T-cell (primary cell): ENCODE measurements at places on chromosomes 3 and 15. TPM values are rescaled to one million over a fixed set of nuclear protein-coding genes. Genes with fewer than 3 reads are reported as not detected.

Gene CFAP100
- not detected for total RNA-seq

Gene CYP11A1
- total RNA-seq: 0.79 TPM

Gene MESD
- total RNA-seq: 17.7 TPM

Gene ZNF660
- 0.23 TPM for total RNA-seq

Gene GOLGA6L4
- 4.2 TPM for total RNA-seq

Gene XXYLT1
- total RNA-seq: 6.6 TPM

Gene SRGAP3
- 2.8 TPM for total RNA-seq

Gene CCR8
- 2.8 TPM for total RNA-seq

Gene KLHL18
- 29.0 TPM for total RNA-seq

Gene RARB
- total RNA-seq: not detected

Gene C3orf33
- 2.8 TPM for total RNA-seq

Gene TMC3
- not detected for total RNA-seq

Gene SPSB4
- total RNA-seq: not detected

Gene PIERCE2
- not detected for total RNA-seq

Gene ZNF80
- 1.4 TPM for total RNA-seq

Gene TMEM158
- total RNA-seq: 0.26 TPM

Gene CYP1A2
- total RNA-seq: not detected

Gene GABRR3
- total RNA-seq: not detected

Gene FAIM
- total RNA-seq: 2.9 TPM

Gene SPESP1
- total RNA-seq: not detected

Gene CHRFAM7A
- 1.1 TPM for total RNA-seq

Gene AMOTL2
- total RNA-seq: 0.20 TPM

Gene SLC51B
- total RNA-seq: not detected

Gene SLC24A5
- not detected for total RNA-seq

Gene CATSPER2
- 7.2 TPM for total RNA-seq

Gene ANAPC13
- total RNA-seq: 26.3 TPM

Gene HIGD2B
- total RNA-seq: 0.45 TPM

Gene NTRK3
- total RNA-seq: not detected

Gene NOX5
- not detected for total RNA-seq

Gene GOLGA8M
- 2.2 TPM for total RNA-seq

Gene CELSR3
- 7.4 TPM for total RNA-seq

Gene ST3GAL6
- total RNA-seq: not detected

Gene KLHL40
- total RNA-seq: not detected

Gene ITIH4
- total RNA-seq: 38.8 TPM

Gene CLSTN2
- total RNA-seq: 0.12 TPM

Gene CCR4
- total RNA-seq: 74.8 TPM

Gene NEO1
- total RNA-seq: 11.7 TPM

Gene RAMAC
- total RNA-seq: 18.9 TPM

Gene STIMATE
- 53.7 TPM for total RNA-seq

Gene PCOLCE2
- not detected for total RNA-seq

Gene ANKRD63
- 0.23 TPM for total RNA-seq

Gene SLC2A2
- total RNA-seq: not detected

Gene VIPR1
- 76.1 TPM for total RNA-seq

Gene C3orf18
- 17.3 TPM for total RNA-seq

Gene C3orf20
- 0.45 TPM for total RNA-seq

Gene P2RY14
- 0.58 TPM for total RNA-seq

Gene TAGLN3
- total RNA-seq: not detected

Gene CCDC39
- not detected for total RNA-seq

Gene SHC4
- 0.88 TPM for total RNA-seq

Gene MYO5C
- total RNA-seq: 0.53 TPM

Gene SGO1
- 0.72 TPM for total RNA-seq

Gene PRR23E
- total RNA-seq: not detected

Gene ZNF639
- total RNA-seq: 72.9 TPM
